Fibroblast of the aortic adventitia (primary cell): ENCODE measurements at places on chromosomes 12 and 14.

DNA sequence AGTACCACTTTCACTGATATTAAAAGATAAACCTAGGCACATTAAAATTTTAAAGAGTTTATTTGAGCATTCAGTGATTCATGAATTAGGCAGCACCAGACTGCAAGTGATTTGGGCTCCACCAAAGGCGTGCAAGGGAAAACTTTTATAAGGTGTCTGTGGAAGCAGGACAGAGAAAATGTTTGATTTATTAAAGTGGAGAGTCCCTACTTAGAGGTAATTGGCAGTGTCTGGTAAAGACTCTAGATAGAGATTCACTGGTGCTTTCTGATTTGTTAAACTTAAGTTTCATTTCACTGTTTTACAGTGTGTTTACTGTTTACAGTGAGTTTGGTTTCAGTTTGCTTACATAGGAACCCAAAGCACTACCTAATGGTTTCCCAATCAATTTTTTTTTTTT, 72.8 kb downstream of the ANKS1B start:
- DNase-seq: peak; percentile 10

DNA sequence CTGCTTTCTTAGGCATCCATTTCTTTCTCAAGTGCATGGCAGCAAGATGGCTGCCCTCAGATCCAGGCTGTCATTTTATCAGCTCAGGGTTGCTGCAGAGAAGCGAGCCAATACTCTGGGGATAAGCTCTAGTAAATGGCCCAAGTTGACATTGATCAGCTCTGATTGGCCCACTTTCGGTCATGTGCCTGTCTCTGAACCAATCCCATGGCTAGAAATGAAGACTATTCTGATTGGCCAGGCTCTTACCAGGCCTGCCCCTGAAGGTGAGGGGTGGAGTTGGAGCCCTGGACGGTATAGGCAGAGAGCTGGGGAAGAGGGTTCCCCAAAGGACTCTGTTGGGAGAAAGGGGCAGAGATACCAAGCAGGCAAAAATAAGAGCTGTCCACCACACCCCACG, 41.4 kb downstream of the MYO1H start:
- no peak for DNase-seq

DNA sequence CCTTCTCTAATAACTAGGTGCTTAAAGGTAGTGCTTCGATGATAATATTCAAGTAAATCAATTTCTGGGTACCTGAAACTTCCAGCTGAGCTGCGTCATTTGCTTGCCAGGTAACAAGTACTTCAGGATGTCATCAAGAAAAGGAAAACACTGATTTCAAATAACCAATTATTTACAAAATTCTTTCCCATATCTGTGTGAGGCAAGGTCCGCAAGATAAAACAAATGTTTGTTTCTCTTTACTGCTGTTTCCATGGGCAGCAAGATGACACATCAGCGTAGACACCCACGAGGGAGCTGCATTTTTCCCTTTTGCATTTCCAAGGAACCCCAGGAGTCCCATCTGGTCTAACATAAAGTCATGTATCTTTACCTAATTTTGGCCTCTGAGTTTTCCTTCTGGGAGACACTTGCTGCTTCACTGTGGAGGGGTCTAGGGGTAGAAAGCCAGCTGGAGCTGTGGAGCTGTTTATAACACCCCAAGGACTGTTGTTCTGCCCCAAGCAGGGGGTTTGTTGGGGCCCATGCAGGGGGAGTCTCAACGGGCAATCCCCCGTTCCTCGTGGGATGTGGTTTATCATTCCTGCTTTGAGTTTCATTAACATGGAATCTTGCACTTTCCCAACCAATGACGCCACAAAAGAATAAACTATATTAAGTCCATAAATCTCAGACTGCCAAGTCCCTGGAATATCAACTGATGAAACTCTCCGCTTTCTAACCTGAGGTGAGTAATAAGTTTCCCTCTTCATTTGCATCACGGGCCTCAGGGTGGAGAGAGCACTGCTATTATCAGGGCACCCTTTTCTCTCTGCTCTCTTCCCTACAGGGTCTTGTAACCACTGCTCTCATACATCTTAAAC, 112.8 kb upstream of the PELI2 start:
- peak; percentile 70 for DNase-seq

- DNase-seq: peak; percentile 70
Observed at GRCh38 chr14:30443368-30444007, 115.5 kb upstream of the G2E3 start.

DNA sequence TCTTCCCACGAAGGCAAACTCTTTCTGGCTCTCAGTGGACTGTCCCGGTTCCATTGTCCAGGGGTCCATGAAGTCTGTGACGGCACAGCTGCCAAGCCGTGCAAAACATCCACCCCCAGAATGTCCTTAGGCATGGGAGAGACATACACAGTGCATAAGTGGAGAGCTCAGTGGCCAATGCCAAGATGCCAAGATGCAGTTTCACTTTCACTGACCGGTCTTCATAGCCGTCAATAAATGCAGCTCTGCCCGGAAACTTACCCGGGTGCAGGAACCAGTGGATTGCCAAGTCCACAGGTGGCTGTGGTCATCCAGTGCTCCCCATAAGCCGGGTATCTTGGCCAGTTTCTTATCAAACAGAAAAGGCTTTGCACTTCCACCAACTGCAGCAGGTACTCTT, 162.3 kb downstream of the PTCSC3 start:
- no peak for DNase-seq

DNA sequence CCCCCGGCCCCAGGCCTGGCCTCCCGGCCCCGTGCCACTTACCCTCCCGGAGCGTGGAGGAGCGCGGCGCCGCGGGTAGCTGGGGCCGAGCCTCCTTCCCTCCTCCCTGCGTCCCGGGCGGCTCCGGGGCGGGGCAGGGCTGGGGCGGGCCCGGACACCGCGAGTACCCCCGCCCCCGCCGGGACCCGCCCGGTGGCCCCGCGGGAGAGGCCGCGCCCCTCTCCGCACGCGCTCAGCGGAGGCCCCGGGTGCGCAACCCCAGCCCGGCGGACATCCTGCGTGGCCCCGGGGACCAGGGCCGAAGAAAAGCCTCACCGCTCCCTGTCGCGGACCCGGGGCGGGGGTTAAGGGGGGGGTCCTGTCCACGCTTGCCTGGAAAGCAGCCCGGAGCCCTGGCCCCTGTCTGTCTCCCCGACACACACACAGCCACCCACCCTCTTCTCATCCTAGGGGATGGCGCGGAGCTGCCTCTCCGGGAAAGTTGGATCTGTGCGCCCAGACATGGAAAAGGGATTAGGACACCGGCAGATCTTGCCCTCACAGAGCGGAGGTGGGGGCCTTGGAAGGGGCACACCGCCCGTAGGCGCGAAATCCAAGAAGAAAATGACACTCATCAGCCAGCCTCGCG, at the start of gene SYNE3:
Gene SYNE3, minus strand, starts transcription at position 97 of the 628 bp plus-strand sequence. CDS start 40,829 bp downstream, outside the sequence.
- DNase-seq: no peak

DNA sequence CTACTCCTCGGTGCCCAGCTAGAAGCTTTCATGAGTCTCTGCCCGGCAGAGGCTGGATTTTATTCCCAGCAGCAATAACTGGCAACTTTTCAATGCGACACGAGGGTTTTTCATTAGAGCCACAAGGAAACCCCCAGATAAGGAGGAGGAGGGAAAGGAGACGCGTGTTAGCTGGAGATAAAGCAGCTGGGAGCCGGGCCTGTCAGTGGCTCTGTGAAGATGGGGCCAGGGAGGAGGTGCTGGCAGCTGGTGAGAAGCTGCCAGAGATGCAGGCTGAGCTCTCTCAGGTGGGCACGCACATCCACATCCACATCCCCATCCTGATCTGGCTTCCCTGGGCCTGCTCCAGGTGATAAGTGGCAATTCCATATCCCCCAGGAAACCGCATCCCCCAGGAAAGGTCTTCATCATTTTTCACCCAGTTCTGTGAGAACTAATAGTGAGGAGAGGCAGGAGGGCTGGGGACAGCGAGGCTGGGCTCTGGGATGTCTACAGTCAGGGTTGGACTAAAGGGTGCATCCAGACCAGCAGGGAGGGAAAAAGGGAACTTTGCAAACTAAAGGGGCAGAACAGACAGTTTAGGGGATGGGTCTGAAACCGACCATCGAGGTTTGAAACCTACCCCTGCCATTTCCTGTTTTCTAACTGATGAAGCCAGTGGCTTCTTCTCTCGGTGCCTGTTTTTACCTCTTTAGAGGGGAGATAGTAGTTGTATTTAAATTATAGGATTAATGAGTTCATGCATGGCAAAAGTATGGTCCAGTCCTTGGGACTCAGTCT, 413.2 kb downstream of the DPF3 start:
- DNase-seq: no peak

GRCh38 chr12:99087278-99087677, 442.2 kb downstream of the APAF1 start:
- no peak for DNase-seq

- peak; percentile 71 for DNase-seq
Observed at GRCh38 chr12:52082988-52083637, 3.6 kb downstream of the SMIM41 start.

- peak; percentile 33 for DNase-seq
Observed at GRCh38 chr12:104620837-104621531, 164.2 kb downstream of the CHST11 start.

DNA sequence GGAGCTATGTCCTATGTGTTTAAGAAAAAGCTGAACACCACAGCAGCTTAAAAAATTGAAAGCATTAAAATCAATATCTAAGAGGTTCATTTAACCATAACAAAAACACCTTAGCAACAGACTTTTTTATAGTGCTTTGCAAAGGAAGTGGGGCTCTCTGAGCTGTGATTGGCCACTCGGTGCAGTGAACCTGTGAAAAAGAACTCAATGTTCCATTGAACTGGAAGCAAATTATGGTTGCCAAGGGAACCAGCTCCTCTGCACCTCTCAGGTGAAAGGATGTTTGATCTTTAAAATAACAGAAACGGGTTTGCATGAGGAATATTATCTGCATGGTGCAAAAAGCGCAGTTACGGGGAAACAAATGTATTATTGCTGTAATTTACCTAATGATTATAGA, 149.4 kb downstream of the SNAPC1 start:
- DNase-seq: no peak

DNA sequence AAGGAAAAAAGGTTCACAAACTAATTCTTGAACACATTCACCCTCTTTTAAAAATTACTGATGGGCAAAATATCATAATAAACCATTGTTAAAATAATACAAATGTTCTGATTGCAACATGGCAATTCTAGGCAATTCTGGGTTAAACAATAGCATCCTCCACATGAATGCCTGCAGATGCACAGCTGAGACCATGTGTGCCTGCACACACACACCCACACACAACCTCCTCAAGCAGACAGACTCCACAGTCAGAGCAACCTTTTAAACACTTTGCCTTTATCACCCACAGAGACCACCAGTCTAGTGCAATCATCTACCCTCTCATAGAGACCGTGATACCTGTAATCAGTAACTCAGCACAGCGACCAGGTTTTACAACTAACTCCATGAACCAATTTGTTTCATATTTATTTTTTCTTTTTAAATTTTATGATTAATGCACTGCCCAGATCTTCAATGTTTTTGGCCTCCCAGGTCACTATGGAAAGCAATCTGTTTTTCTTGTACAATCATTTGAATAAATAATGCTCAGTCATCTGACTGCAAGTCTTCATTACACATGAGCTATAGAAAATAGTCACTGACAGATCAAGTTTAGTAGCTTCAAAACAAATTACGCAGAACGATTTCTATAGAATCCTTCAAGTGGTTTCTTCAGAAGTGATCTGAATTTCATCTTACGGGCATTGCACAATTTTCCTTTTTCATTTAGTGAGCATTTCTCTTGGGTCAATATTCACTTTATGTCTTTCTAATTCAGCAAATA, 105.8 kb downstream of the PRKD1 start:
- no peak for DNase-seq

GRCh38 chr12:9169979-9170634, 38.1 kb downstream of the PZP start:
- DNase-seq: no peak

GRCh38 chr14:64758691-64759554, 54.7 kb downstream of the PLEKHG3 start:
- peak; percentile 95 for DNase-seq

GRCh38 chr12:113174461-113175384, 10.6 kb downstream of the DDX54 start:
- DNase-seq: peak; percentile 71

DNA sequence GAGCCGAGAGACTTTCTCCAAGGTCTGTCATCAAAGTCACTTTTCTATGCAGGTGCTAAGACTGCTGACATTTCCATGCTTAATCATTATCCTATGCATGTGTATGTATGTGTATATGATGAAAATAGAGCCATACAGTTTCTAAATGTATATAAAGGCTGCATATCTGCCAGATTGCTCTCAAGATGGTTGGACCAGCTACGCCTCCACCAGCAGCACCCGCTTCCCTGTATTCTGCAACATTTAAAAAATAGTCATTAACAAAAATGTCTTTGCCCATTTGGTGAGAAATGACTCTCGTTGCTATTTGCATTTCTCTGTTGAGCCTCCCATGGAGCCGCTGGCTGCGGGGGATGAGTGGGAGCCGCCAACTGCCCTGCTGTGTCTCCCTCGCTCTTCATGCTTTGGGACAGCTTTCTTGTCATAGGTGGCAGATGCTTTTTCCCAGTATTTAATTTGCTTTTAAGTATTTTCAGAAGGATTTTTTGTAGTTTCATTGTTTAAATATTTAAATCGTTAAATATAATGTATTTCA, 54.7 kb downstream of the DYNC1H1 start:
- no peak for DNase-seq

GRCh38 chr12:119869720-119870119, 7.4 kb downstream of the CIT start:
- DNase-seq: peak; percentile 95

DNA sequence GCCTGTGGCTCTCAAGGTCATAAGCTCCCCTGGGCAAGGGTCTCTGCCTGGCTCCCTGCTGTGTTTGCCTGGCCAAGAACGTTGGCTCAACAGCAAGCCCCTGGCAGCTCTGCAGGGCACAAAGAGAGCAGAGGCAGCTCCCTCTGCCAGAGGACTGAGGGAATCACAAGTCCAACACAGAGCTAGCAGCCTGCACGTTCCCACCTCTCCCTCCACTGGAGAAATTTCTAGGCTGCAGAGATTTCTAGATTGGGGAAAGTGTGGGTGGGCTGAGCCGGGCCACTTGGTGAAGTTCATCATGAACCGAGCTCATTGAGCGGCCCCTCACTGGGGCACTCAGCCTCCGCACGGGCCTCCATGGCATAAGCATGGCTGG, 19.8 kb downstream of the ZFYVE21 start:
- no peak for DNase-seq

GRCh38 chr12:102873077-102873476, 44.0 kb downstream of the PAH start:
- no peak for DNase-seq

GRCh38 chr14:67343601-67344230, 15.9 kb downstream of the ATP6V1D start:
- DNase-seq: no peak

- DNase-seq: no peak
Observed at GRCh38 chr14:69594846-69595245, 16.6 kb upstream of the SUSD6 start.

GRCh38 chr12:132813443-132813842, 15.2 kb downstream of the GOLGA3 start:
- DNase-seq: no peak

DNA sequence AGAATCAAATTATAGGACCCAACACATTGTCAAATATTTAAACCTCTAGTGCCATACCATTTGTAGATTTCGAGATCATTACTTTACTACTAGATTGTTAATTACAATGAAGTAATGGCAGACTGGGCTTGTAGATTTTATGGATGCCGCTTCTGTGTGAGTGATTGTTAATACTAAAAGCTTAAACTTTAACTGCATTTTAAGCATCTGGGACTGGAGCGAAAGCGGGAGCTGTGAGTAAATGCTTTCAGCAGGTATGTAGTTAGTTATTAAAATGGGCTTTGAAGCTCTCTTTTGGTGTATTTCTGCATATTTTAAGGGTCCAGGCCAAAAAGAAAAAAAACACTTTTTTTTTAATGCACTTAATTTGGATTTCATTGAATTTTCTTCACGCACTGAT, 519.3 kb downstream of the MED13L start:
- no peak for DNase-seq

GRCh38 chr14:55097881-55098560, 31.0 kb upstream of the LGALS3 start:
- no peak for DNase-seq
